ENCODE measurements at places on chromosomes 7 and 10.

DNA sequence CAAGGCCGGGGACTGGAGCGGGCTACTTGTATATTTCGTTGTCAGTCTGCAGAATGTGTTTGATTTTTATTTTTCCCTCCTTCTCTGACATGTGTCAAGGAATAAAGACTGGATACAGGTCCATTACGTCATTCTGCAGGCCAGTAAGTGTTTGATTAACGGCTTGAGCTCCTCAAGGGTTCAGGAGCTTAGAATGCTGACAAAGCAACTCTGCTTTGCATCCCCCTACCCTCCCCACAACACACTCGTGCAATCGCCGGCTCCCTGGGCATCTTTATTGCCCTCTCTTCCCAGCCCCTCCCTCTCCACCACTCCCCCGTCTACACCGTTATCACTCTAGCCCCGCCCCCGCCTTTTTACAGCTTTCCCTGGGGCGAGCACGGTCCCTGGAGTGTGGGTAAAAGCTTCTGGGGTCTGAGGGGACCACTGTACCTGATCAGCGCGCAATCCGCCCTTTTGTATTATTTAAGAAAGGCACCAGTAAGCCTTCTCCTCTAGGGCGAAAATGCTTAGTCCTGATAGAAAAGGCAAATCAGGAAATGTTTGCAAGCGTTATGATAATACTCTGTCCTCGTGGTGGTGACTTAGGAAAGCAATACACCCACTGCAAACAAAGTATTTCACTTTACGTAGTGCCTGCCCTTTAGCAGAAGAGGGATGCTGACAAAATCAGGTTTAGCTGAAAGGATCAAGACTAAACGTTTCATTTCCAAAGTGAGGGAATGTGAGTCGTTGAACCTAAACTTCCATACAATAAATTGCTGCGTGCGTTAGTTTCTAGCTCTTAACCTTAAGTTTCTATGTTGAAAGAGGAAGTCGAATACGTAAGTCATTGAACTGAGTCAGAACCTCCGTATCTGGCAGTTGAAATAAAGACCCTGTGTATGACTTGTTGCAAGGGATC lies 1.4 kb upstream of the CREB5 start:
- peak; percentile 72 for DNase-seq

DNA sequence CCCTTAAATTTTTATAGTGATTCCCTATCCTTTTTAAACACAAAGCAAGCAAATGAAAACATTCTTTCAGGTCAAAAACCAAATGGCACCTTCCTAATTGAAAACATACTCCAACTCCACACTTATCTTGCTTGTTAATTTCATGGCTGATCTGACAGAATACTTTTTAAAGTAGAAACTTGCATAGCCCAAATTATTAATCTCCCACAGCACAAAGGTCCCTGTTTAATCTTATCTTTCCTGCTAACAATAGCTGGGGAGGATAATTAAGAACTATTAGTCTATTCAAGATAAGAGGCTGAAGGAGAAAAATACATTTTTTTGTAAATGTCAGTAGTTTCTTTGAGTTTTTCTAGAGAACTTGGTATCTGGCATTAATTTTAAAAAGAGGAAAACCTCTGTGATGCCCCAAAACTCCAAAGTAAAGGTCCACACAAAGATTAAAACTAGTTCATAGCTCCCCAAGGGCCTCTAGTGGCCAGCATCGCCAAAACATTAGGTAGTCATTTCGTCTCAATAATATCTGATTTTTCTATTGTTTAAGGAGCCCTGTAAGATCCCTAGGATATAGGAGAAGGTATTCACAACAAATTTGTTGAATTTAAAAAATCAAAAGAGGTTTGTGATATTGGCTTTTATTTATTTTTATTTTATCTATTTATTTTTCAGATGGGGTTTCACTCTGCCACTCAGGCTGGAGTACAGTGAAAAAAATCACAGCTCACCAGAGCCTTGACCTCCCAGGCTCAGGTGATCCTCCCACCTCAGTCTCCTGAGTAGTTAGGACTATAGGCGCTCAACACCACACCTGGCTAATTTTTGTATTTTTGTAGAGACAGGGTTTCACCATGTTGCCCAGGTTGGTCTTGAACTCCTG lies 14.7 kb downstream of the CDNF start:
- DNase-seq, result peak; percentile 64

GRCh38 chr10:69634759-69635425 lies 4.8 kb downstream of the FAM241B start:
- no peak for DNase-seq

GRCh38 chr7:12942609-12943008 lies 255.2 kb downstream of the ARL4A start:
- DNase-seq, result no peak

DNA sequence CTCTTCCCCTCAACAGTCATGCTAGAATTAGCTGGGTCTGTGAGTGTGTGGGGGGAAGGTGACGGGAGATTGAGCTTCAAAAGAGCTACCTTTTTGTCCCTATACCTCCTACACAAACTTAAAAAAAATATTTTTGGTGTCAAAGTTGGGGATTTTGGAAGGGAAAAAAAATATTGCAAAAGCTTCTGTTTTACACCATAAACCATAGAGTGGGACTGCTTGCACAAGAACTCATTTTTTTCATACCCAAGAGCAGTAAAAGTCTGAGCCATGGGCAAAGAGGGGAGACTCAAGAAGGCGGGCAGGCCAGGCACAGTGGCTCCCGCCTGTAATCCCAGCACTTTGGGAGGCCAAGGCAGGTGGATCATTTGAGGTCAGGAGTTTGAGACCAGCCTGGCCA lies 9.4 kb upstream of the ZDHHC4 start:
- DNase-seq, result no peak

GRCh38 chr10:110680273-110681020 lies 36.3 kb downstream of the RBM20 start:
- DNase-seq, result no peak

DNA sequence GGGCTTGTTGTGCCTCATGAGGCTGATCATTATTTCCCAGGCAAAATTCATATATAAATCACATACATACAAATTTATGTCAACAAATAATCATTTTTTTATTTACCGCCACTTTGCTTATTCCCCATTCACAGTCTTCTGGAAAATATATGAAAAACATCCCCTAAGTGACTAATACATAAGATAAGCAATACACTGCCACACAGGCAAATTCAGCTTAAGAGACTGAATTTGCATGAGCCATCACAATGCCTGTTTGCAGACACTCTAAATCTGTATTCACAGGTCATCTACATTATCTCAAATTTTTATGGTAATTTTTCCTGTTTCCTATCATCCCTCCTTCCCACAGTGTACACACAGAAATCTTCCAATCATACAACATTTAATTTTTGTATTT lies 13.2 kb downstream of the OSBPL3 start:
- DNase-seq, result no peak

- DNase-seq, result no peak
Observed at GRCh38 chr7:108079276-108079647, 50.9 kb downstream of the LAMB4 start.

DNA sequence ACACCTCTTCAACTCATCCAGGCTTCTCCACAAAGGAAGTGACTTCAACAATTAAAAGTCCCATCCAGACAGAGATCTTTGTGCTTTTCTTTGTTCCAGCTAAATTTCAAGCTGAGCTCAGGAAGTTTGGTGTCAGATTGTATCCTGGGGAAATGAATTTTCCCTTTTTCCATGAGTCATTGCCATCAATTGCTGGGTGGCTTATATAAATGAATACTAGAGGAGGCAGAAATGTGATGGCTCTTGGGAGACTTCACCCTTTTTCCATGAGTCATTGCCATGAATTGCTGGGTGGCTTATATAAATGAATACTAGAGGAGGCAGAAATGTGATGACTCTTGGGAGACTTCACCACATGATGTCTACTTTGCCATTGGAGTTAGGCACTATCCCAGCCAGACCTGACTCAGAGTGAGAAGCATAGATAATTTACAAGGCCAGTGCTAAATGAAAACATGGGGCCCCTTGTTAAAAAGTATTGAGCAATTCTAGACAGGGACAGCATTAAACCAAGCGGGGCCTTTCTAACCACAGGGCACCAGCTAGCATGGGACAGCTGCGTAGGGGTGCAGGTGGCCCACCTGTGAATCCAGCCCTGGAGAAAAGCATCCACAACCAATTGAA lies 339.2 kb upstream of the PODXL start:
- peak; percentile 11 for DNase-seq

DNA sequence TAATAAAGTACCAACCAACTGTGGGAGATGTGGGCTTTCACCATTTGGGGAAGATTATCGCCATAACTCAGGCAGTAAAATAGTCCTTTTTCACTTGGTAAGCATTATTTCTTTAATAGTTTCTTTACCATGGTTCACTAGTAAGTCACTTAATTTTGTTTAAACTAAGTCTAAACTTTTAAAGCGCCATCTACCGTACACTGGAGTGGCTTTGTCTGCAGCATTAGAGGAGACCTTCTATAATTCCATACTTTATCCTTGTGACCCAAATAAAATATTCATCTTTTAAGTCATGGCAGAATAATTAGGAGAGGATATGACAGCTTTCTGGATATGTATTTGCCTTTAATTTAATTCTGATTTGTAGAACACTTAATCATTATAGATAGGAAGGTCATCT lies 468.0 kb downstream of the MAGI2 start:
- DNase-seq, result peak; percentile 50

DNA sequence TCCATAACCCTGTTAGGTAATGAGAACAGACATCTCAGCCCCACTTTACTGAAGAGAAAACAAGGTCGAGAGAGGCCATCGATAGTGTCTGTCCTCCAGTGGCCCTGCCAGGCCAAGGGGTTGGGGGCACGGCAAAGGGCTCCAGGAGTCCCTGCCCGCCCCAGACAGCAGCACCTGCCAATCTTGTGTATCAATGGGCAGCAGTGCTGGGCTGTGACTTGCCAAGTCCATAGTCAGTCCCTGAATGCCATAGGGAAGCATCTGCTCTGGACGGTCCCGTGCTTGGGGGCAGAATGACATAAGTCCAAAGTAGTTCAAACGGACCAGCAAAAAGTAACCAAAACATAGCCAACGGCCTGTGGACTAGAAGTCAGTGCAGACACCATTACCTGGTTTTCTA lies 33.2 kb downstream of the DLG5 start:
- DNase-seq, result no peak

GRCh38 chr7:120373174-120373573 lies 100.2 kb downstream of the KCND2 start:
- DNase-seq, result no peak

GRCh38 chr10:124648738-124649137 lies 95.4 kb downstream of the FAM53B start:
- DNase-seq, result no peak

GRCh38 chr7:90869335-90869734 lies 273.2 kb downstream of the CDK14 start:
- no peak for DNase-seq

- DNase-seq, result no peak
Observed at GRCh38 chr7:369476-370258, 79.7 kb downstream of the FOXL3 start.

GRCh38 chr10:11509036-11509435 lies 102.4 kb downstream of the USP6NL start:
- DNase-seq, result no peak

- DNase-seq, result no peak
Observed at GRCh38 chr10:33025039-33025438, 67.0 kb upstream of the ITGB1 start.

- no peak for DNase-seq
Observed at GRCh38 chr10:5810225-5810624, 3.0 kb downstream of the GDI2 start.

DNA sequence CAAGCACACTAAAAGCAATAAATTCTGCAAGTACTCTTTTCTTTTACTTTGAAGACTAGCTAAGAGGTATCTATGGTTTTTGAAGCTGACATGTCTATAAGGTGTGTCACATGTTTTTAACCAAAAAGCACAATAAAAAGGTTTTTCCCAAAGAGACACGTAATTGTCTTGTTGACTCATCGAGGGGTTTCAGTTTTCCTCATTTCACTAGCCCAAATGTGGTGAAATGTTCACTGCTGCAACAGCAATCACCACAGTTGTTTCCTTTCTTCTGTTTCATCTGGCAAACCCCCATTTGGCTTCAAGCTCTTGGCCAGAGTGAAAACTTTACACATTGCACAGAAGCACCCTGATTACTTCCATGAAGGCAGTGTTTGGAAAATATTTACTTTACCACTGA lies 3.8 kb upstream of the HOXA4 start:
- peak; percentile 43 for DNase-seq

GRCh38 chr7:3282457-3282856 lies 18.6 kb upstream of the SDK1 start:
- DNase-seq, result no peak

- no peak for DNase-seq
Observed at GRCh38 chr7:116632384-116632783, 39.6 kb upstream of the MET start.

DNA sequence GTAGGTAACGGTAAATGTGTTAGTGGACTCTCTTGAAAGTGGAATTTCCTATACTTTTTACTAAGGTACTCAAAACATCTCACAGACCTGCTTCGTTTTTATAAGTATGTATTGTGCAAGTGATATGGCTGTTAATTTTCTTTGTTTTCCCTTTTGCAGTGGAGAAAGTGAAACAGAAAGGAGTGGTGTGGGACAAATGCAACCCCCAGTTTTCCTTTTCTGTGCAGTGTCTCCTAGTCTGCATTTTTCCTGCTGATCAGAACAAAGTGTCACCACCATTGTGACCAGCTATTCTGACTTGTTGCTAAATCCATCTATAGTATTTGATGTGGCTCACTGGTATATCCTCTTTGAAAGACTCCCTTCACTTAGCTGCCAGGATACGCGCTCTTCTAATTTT lies 410.0 kb downstream of the EXOC4 start:
- DNase-seq, result no peak

DNA sequence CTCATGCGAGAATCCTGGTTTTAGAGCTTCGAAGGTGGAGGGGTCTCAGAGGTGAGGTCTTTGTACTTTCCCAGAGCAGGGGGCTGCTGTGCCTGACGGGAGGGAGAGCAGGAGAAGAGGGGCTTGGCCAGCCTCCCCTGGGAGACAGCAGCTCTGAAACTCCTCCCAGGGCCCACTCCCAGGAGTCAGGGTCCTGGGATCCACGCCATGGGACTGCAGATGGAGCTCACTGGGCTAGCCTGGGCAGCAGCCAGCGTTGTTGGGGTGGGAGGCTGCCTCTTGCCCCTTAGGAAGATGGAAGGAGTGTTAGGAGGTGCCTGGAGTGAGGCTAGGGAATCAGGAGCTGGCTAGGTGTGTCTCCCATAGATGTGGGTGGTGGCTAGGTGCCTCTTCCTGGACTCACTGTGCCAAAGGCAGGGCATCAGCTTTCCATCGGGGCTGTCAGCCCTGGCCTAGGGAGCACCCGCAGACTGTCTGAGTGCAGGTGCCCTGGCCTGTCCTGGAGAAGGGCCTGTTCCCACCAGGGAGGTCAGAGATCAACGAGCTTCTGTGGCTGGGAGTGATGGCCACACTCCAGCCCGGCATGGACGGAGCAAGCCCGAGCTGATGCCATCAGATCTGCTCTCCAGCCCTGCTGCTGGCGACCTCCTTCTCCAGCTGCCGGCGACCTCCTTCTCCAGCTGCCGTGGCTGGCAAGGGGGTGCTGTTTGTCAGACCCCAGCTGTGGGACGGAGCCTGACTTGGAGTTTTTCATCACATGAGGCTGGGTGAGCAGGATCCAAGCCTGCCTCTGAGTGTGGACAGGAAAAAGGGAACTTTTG lies 111.3 kb downstream of the PTPN20 start:
- no peak for DNase-seq

- peak; percentile 22 for DNase-seq
Observed at GRCh38 chr10:114042895-114043531, 653 bp upstream of the ADRB1 start.

Measured in SK-MEL-5 (cell line).